CD4-positive, alpha-beta T cell treated with Interleukin-6 for 4 hours (primary cell): ENCODE measurements at places on chromosomes 12 and 14.

DNA sequence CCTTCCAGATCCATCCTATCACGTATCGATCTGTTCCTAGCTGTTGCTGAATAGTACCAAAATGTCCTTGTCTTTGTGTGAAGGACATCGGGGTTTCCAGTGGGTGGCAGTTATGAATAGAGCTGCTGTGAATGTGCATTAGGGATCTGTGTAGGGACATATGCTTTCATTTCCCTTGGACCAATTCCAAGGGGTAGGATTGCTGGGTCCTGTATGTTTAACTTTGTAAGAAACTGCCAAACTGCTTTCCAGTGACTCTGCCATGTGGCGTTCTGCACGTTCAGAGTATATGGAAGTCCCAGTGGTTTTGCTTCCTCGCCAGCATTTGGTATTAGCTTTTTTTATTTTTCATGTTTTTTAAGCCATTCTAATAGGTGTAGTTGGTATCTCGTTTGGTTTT, 28.6 kb downstream of the PACS2 start:
- DNase-seq: no peak

- no peak for DNase-seq
These were observed 39.0 kb downstream of the YAF2 start for GRCh38 chr12:42199007-42199406.

DNA sequence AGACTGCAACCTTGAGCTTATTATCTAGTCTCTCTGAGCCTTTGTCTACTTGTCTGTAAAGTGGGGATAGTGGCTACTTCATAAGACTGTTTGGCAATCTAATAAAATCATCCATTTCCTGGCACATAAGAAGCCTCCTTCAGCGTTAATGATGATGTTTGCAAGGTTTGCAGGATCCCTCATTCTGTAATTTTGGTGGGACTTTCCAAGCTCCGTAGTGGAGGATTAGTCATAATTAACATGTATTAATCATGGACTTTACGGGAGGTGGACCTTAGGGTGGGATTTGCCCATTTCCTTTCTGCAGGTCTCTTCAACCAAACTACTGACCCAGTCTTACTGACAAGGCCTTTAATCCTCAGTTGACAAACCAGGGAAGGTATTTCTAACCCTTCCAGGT, 66.2 kb downstream of the NTF3 start:
- no peak for DNase-seq

GRCh38 chr14:99562856-99563748, 40.9 kb downstream of the CCDC85C start:
- no peak for DNase-seq

DNA sequence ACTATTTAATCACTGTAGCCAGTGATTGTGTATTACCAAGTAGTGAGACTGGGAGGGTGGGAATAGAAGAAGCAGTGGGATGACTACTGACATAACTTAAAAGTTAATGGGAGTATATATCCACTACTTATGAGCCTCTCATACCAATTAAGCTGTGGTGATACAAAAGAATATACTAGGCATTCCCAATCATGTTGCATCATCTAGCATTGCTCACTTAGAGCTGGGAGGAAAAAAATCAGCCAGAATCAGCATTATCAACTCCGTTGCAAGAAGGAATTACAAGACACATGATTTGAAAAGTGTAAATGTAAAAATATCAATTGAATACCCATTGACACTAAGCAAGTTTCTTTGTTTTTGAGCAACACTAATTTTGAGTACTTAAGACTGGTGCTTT, 745 bp upstream of the PPP1R36 start:
- no peak for DNase-seq

DNA sequence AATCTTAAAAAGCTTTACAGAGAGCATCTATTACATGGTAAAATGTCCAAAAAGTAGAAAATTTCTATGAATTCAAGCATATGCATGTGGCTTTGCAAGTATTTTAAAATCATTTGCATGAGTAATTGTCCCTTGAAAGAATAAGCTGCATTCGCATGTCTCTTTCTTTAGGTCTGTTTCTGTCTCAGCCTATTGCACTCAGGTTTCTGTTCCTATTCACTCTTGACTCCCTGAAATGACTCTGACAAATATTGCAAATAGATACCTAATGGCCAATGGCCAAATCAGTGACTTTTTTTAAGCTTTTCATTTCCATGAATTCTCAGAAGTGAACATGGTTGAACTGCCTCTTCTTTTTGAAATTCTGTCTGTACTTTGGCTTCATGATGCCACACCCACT, 6.4 kb upstream of the TTC8 start:
- DNase-seq: no peak

DNA sequence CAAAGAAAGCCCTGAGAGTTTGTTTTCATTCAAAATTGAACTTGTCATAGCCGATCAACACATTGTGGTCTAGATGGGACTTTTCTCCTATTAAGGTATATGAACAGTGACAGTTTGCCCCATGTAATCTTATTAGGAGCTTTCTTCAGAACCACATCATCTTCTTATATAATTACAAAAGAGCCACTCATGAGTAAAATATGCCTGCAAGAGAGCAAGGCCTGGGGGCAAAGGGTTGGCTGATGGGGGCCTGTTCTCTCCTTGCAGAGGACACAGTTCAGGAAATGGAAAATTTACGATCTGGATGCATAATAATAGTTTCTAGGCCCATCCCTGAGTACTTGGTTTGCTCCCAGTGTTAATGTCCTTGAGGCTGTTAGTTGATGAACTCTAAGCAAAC, 87.8 kb downstream of the FLRT2 start:
- no peak for DNase-seq

DNA sequence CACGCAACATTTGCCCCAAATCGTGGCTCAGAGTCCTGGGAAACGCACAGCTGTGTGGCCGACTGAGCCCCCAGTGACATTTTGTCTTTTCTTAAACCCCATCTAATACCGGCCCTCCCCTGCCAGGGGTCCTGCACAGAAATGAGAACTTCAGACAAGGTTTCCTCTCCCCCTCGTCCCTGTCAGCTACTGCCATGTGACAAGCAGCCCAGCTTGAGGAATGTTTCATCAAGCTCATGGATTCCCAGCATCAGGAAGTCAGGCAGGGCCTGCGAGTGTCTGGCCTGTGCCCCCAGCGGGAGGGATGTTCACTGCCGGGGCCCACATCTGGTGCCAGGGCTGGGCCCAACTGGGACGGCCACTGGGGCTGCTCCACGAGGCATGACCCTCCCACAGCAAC, 15.9 kb downstream of the MMP17 start:
- DNase-seq: no peak

DNA sequence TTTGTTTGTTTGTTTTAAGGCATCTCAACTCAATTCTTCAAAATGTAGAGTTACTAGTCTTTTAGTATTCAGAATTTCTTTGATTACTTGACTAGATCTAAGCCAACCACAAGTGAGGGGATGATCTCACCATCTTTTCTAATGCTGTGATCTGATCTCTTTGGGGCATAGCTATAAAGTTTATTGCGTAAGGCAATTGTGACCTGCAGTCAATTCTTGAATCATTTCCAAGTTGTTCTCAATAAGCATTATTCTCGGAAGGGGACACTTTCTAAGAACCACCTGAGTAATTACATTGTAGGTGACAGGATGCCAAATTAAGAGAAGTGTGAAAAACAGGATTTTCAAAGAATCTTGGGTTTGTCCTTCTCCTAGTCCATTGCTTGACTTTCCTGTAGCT, 13.1 kb downstream of the DACT1 start:
- no peak for DNase-seq

- no peak for DNase-seq
These were observed 484.4 kb downstream of the TMEM121 start for GRCh38 chr14:106010783-106011182.

- DNase-seq: no peak
These were observed 1331.2 kb downstream of the FSCB start for GRCh38 chr14:43175896-43176295.

- no peak for DNase-seq
These were observed 14.8 kb downstream of the MED13L start for GRCh38 chr12:116262741-116263140.

GRCh38 chr14:105880616-105881015, 354.2 kb downstream of the TMEM121 start:
- no peak for DNase-seq

DNA sequence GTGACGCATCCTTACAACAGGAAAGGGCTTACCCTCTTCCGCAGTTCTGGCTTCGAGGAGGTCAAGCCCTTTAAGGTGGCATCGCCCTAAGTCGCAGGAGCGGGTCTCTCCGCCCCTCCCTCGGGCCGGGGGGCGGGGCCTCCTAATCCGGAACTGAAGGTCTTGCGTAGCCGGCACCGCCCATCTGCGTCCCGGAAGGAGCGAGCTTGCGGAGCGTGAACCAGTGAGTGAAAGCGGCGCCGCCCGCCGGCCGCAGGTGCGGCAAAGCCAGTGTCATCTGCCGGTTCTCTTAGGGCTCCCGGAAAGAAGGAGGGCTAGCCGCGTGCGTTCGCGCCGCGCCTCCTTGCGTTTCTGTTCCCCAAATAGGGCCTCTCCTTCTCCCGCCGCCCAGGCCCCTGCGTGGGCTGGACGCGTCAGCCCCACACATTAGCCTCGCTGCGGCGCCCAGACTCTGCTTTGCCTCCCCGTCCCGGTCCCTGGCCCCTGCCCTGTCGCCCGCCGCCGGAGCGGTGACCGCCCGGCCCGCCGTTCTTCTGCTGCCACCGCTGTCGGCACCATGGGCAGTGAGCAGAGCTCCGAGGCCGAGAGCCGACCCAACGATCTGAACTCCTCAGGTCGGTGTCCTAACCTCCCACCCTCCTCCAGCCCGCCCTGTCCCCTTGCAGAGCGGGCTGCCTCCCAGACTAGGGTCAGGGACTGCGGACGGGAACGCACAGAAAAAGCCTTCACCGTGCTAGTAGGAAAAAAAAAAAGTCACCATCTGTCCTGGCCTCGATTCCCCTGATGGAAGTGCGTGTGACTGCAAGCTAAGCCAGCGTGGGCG, at the start of gene BORCS5:
Gene BORCS5 (plus strand): TSS at position 183 of the 823 bp plus-strand sequence. CDS start 374 bp downstream, at position 557.
- DNase-seq: peak; percentile 100

- peak; percentile 63 for DNase-seq
These were observed 665 bp downstream of the RHOF start for GRCh38 chr12:121792607-121793439.

GRCh38 chr14:65961004-65961403, 525.2 kb upstream of the CCDC196 start:
- peak; percentile 72 for DNase-seq
